T-helper 2 cell (primary cell): ENCODE measurements at places on chromosomes 5 and 9.

GRCh38 chr5:9536717-9537116, 9.2 kb downstream of the SEMA5A start:
- DNase-seq, result no peak

GRCh38 chr5:80369521-80369920, 38.3 kb upstream of the ZFYVE16 start:
- no peak for DNase-seq

DNA sequence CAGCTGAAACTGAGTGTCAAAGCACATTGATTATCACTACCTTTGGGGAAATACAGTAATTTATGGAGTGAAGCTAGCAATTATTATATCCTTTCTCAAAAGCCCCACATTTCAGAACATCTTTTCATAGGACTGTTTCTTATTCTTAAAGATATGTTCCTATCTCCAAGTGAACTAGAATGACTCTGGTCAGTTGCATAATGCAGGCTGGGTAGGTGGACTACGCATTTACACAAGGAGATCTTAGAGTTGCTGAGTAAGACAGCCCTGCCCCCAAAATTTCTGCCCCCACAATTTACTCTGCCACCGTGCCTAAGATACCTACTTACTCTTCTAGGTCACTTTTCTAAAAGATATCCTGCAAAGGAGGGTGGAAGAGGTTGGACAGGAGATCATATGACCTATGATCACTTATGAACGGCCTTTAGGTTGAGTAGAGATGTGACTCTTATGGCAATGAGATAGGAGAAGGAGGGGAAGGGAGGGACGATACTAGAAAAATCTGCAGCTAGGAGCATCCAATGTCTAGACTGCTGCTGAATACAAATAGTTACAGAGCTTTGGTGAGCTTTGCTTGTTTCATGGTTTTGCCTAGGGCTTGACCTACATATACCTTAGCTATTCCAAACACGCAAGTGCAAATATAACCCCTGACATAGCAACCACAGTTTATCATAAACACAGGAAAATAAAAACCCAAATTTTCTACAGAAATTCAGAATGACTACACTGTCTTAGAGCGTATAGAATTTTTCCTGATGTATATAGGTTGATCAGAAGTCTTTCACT, 121.7 kb downstream of the GLIS3 start:
- peak; percentile 14 for DNase-seq

DNA sequence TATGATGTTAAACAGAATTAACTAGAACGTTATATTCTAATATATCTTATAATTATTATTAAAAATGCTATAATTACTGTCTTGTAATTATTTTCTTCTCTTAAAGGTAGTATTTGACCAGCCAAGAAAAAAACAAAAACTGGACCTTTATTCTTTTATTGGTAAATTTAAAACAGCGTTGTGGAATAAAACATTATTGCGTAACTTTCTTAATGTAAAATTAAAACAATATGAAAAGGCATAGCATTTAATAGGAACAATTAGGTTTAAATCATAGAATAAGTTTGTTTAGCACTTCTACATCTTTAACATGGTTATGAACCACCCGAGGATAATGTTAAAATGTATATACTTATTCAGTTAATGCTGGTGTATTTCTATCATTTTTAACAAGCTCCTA, 574.5 kb upstream of the CDH18 start:
- DNase-seq, result no peak

DNA sequence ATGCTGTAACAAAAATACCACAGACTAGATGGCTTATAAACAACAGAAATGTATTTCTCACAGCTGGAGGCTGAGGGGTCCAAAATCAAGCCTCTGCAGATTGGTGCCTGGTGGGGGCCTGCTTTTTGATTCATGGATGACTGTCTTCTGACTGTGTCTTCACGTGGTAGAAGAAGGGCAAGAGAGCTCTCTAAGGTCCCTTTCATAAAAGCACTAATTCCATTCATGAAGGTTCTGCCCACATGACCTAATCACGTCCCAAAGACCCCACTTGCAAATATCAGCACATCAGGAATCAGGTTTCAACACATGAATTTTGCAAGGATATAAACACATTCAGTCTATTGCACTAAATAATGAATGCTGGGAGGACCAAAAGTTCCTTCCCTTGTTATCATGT, 278.4 kb downstream of the MARCHF11 start:
- DNase-seq, result no peak
